HEK293T (cell line): ENCODE measurements at places on chromosomes 5 and 9.

DNA sequence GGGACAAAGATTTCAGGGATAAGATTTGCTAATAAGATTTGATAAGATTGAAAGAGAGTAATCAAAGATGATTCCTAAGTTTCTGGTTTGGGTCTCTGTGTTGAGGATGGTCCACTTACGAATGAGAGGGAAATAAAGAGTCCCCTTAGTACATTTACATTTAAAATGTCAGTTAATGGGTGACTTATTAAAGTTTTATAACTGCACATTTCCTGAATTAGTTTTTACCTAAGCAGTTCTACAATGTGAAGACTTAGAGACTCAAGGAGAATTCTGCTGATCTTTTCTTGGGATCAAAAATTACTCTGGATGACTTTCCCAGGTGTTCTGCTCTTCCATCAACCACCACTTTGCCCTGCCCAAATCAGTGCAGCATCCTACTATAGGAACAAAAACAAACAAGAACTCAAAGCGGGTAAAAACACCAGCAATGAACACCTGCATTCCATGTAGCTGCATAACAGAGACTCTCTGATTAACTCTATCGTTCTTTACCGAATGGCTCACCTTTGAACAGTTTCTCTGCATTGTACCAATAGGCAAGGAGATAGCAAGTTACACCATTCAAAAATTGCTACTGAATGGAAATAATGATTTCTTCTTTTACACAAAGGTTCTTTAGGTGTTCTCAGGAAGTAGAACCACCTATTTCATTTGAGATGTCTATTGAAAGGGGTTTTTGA, 65.3 kb downstream of the PRLR start:
- DNase-seq, result no peak

DNA sequence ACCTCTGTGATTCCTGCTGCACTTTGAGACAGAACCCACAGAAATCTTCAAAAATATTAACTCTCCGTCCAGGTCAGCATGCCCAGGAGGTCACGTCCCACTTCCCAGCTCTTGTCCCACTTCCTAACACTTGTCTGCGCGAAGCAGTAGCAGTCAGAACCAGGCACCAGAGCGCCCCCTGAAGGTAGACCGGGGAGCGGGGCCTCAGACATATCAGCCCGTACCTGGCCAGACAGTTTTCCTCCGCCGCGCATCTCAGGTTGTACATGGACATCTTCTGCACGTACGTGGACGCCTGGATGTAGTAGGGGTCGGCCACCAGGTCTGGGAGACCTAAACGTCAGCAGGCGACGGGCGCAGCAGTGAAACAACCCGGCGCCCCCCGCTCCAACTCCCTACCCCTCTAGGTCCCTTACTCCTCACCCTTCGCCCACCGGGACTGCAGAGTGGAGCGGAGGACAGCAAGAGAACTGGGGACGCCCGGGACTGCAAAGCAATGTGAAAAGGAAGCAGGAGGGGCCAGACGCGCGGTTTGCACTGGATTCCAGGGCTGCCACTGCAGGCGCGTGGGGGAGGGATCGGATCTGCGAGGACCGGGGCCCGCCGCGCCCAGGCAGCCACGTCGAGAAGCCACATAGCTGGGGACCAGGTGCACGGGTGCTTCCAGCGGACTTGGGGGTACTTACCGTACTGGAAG, 1.2 kb downstream of the LOX start:
- peak; percentile 76 for DNase-seq

DNA sequence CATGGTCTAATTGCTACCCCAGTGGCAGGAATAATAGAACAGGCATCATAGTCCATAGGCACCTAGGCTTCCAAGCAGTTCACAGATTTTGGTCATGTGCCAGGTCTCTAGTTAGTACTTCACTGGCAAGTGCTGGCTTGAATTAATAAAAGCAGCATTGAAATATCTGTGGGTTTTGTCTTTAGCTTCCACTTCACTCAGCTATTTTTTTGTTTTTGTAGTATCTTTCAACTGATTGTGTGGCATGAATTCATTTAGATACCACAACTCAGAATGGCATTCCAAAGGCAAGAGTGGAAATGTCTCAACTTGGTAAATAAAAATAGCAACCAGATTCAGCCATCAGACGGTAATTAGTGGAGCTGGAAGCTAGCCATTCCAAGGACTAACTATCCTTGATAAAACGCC, 27.9 kb upstream of the ITGA2 start:
- no peak for DNase-seq

DNA sequence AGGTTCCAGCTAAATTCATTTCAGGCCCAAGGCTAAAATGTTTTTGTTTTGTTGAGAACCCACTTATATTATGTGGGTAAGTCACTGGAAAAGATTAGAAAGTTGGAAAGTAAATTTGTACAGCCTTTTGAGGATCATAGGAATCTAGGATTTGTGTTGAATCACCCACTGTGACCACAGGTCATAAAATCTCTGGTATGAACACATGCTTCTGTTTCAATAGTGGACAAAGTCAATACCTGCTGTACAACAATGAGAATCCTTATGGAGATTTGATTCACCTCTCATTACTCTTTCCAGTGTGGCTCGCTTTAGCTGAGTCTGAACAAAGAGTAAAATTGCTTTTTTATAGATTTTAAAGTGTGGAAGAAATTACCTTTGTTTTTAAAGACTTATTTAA, 369.5 kb downstream of the TMEM167A start:
- DNase-seq, result no peak

DNA sequence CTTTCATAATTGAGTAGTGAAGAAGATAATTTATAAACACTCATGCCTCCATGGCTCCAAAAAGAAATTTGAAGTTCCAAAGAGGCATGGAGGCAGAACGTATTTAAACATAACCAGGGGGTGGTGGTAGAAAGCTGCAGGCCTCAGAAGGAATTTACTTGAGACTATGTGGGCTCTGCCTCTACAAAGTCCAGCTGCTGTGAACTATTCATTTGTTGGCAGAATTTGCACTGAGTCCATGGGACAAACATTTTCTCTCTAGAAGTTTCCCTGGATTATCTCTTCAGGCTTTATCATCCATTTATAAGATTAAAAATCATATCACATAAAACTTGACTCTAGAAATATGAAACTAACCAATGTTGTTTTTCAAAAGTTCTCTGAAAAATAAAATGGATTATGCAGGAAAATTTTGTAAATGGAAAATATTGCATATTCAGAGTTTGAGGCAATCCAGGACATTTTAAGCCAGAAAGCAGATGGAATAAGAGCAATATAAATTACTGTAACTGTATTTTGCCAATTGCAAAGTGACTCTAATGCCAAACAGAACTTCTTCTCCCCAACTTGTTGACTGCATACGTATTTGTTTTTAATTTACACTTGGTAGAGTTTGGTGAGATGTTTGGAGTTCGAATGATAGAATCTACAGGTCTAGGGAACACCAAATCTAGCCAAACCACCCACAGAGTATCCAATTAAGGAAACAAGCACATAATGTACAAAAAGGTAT, 258.2 kb downstream of the ENC1 start:
- DNase-seq, result no peak
